ENCODE measurements at places on chromosomes 2 and 18.

DNA sequence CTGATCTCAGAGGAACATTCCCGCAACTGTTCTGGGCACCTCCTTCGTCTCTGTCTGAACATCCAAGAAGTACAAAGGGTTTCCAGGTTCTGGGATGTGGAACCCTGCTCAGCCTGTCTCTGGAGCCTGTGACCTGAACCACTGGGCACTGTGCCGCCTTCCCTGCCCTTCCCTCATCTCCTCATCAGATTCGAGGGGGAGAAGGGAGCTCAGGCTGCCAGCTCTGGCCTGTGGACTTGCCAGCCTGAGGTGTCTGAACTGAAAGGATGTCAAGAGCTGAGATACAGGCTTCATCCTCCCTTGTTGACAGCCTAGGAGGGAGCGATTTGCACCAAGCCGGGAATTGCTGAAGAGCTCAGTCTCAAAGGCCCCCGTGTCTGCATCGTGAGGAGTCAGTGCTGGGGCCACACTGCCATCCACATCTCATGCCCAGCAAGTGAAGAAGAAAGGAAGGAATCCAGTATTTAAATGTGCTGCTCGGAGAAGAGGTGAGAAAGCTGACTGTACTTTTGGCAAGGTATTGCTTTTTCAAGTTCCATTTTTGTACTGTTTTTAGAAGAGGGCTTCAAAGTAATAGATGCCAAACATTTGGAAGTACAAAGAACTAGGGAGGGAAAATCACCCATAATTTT lies 12.6 kb downstream of the NEU2 start:
- no peak for DNase-seq

GRCh38 chr2:23404426-23404825 lies 19.4 kb downstream of the KLHL29 start:
- DNase-seq: no peak

DNA sequence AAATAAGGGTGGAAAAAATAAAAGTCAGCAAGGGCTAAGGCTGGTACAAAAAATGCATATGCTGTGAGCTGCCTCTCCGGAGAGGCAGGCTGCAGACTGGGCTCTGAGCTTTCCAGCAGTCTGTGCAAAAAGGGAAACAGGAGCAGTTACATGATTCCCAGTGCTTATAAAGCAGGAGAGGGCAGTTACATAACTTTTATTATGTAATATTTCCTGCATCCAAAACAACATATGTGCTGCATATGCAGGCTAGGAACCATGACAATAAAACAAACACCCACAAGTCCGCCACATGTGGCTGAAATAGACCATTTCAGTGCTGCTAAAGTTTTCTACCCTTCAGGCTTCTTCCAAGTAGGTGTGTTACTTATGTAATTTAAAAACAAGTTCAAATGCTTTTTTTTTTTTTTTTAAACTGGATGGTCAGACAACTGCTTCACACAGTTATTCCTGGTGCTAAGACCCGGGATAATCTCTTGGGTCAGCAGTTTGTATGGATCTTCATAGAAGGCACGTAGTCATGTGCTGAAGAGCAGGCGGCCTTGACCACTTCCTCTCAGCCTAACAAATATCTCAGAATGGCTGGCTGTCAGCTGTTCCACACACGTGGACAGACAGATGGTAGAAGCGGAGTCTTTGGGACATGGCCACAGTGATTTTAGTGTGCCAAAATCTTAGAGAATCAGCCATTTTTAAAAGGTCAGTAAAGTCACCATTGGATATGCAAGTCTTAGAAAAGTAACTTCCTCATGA lies 43.5 kb downstream of the ARMC9 start:
- no peak for DNase-seq

GRCh38 chr2:65939687-65940086 lies 495.2 kb upstream of the MEIS1 start:
- no peak for DNase-seq
